ENCODE measurements at places on chromosomes 16 and 17.

DNA sequence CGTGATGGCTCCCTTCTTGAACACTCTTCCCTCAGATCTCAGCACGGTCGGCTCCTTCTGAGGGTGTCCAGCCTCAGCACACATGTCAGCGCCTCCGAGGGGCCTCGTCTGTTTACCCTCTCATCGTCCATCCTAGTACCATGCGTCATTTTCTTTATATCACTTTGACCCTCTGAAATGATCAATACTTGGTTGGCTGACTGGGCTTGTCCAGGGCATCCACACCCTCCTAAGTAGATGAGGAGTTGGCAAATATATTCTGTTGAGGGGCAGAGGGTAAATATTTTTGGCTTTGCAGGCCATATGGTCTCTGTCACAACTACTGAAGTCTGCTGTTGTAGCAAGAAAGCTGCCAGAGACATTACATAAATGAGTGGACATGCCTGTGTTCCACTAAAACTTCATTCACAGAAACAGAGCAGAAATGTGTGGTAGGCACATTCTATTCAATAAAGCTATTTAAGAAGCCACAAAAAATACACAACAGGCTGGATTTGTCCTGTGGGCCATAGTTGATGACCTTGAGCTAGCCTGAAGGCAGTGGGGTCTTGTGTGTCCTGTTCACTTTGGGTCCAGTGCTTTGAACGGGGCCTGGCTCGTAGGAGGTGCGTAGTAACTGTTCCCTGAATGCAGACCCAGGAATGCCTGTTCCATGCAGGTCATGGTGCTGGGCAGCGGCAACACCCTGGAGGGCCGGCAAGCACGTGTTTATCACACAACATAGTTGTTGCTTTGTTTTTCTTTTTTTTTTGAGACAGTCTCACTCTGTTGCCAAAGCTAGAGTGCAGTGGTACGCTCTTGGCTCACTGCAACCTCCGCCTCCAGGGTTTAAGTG lies 185.8 kb downstream of the SNX29 start:
- DNase-seq, result no peak

DNA sequence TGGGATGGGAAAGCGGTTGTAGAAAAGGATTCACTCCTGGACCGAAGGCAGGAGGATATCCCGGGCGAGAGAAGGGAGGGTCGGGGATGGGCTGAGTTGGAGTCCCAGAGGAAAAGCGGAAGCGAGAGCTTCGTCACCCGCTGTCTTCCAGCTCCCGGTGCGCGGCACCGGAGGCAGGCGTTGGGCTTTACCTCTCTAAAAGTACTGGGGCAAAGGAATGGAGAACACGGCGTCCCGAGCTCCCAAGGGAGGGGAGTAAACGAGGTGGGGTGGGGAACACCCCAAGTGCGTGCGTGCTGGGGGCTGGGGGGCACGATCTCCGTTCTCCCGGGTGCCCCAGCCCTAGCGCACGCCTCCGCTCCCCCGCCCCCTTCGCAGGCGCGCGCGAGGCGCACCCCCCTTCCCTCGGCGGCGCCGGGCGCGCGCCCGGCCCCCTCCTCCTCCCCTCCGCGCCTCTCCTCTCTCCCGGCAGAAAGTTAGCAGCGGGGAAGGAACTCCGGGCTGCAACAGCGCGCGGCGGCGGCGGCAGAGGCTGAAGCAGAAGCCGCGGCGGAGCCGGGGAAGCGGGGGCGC lies at the start of gene HS3ST4:
TSS of gene HS3ST4 (plus strand) at position 441 of the 573 bp plus-strand sequence.
- no peak for DNase-seq

DNA sequence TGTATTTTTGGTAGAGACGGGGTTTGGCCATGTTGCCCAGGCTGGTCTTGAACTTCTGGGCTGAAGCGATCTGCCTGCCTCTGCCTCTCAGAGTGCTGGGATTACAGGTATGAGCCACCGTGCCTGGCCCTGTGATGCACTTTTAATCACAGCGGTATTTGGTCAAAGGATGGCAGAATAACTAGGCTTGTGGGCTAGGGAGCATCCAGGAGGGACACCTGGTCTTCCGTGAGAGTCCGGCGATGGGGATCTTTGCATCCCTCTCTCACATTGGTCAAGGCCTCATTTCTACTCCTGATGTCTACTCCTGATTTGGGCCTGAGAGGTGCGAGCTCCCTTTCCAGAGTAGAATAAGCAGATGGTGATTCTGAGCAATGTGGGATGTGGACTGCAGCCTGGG lies 257.9 kb upstream of the CACNG5 start:
- no peak for DNase-seq

- peak; percentile 68 for DNase-seq
Measured at GRCh38 chr16:14284930-14285512, 213.9 kb downstream of the MRTFB start.

GRCh38 chr16:14292051-14292825 lies 221.1 kb downstream of the MRTFB start:
- DNase-seq, result no peak

- no peak for DNase-seq
Measured at GRCh38 chr16:31893824-31894223, 20.2 kb downstream of the ZNF267 start.

DNA sequence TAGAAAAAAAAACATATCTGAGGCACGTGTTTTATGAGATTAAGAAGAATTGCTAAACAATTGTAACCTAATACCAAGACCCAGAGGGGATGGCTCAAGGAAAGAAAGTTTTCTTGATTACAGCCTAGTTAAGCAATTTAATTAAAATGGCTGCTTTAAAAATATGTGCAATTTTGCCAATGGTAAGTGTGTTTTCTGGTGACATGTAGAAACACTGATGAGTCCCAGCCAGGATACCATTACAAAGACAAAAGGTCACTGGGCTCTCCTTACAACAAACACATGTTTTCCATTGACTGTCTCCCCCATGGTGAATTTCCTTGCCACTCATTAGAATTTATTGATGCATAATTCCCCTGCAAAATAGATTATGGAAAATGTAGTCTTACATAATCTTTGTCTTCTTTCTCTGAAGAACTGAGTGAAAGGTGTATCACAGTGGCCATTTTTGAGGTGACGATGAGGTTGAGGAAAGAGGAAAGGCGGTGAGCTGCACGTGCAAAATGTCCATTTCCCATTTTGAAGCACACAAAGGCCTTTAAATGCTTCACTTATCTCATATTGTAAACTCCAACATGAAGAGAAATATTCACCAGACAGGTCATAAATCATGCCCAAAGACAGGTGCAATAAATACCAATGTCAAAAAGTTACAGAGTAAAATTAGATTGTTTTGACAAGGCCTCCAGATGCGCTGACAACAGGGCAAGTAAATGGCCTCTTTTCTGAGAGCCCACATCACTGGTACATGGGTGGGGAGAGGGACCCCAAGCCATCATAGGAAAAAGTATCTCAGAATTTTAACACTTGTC lies 696.9 kb downstream of the KCNJ2 start:
- no peak for DNase-seq

DNA sequence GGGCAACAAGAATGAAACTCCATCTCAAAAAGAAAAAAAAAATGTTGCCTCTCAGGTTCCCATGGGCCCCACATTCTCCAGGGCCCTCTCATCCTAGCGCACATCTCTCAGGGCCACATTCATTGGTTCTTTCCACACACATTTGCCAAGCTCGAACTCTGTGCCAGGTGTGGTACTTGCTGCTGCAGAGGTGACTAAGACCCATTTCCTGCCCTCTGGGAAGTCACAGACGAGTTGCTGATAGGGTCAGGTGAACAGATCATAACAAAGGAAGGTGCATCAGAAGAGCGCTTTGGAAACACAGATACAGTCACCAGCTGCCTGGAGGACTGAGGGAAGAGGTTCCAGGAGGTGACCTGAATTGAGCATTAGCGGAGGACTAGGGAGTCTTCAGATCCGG lies 1.0 kb downstream of the GSDMA start:
- peak; percentile 39 for DNase-seq

DNA sequence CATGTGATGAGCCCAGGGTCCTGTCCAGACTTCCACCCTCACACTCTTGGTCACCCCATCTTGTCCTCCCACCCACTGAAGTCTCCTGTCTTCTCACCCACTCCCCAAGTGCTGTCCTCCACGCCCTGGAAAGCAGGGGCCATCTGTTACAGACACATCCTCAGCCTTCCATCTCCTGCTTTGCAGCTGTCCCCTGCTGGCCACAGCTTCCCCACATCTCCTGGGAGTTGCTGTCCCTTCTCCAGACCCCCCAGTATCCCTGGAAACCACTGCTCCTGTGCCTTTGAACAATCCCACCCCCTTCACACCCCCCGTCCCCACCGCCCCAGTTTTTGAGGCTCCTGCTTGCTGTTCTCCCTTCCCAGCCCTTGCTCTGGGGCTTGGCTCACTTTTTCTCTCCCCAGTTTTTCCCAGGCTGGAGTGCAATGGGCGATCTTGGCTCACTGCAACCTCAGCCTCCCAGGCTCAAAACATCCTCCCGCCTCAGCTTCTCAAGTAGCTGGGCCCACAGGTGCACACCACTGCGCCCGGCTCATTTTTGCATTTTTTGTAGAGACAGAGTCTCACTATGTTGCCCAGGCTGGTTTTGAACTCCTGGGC lies 30.4 kb upstream of the ZFP90 start:
- DNase-seq, result no peak

- DNase-seq, result no peak
Measured at GRCh38 chr16:4263504-4264436, 9.1 kb downstream of the TFAP4 start.

DNA sequence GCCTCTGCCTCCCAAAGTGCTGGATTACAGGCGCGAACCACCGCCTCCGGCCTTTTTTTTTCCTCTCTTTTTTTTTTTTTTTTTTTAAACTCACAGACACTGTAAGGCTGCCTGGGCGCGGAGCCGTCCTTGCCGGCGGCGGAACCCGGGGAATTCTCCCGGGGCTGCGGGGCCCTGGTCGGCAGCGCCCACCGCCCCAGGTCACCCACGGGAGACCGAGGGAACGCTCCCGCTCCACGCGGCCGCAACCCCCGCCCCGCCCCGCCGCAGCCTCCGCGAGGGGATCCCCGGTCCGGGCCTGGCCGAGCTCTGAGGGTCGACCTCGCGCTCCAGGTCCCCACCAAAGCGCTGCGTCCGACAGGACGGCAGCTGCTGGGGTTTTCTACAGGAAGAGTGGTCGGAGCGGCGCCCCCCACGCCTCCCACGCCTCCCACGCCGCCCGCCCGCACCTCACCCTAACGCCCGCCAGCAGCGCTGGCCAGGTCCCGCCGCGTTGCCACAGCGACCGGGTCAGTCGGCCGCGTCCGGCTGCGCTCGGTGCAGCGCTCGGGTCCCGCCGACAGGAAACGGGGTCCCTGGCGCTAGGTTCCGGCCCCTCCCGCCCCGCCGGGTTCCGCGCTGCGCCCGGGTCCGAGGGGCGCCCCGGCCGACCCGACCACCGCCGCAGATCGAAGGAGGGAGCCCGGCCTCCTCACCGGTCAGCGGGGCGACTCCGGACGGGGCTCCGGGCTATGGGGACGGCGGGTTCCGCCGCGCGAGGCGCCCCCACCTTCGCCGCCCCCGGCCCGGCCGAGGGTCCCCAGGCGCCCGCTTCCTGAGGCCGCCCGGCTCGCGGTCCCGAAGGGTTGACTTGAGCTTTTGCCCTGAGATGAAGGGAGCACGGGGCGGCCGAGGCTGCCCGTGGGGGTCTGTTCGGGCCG lies at the start of gene CCDC57:
TSS of gene CCDC57 (minus strand) at position 512 of the 920 bp plus-strand sequence. CDS start 10,898 bp downstream, outside the sequence.
- DNase-seq, result no peak

GRCh38 chr16:6861135-6861814 lies 471.4 kb upstream of the RBFOX1 start:
- no peak for DNase-seq

DNA sequence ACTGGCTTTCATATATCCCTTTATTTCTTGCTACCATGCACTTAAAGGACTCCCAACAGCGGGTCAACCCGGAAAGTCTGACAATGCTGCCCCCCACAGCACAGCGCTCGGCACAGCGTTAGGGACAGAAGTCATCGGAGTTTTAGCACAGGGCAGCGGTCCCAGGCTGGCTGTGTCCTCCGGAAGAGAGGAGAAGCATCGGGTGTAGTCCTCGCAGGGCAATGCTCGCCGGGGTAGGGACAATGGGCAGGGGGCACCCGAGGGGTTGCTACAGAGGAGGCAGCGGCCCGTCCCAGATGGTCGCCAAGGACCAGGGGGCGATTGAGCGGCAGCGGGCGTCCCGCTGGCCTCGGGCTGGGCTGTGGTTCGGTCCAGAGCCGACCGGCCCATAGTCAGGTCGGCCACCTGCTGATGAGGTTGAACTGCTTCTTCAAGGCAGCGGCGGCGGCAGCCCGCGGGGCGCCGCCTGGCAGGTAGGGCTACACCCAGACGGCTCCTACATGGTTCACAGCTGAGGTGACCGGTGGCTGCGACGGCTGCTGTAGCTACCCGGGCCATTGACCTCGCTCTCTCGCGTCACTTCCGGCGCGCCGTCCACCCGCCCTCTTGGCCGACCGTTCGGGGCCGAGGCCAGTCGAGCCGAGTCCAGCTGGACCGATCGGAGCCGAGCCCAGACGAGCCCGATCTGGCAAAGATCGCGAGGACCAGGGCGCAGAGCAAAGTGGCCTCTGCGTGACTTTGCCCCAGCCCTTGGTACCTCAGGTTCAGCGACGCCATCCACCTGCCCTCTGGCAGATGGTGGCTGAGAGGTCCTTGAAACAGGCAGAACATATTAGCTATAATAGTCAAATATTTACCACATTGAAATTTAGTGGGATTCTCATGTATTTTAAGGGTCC lies 4.7 kb upstream of the LCMT1 start:
- DNase-seq, result peak; percentile 83

DNA sequence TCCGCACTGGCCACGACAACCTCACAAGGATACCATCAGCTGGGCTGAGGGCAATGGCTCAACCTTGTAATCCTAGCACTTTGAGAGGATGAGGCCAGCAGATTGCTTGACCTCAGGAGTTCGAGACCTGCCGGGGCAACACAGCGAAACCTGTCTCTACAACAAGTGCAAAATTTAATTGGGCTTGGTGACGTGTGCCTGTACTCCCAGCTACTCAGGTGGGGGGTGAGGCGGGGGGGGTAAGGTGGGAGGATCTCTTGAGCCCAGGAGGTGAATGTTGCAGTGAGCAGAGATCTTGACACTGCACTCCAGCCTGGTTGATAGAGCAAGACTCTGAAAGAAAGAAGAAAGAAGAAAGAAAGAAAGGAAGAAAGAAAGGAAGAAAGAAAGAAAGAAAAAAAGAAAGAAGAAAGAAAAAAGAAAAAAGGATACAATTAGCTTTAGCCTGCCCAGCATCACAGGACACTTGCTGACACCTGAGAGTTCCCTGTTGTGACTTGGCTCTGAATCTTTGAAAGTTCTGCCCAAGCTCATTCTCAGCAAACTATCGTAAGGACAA lies 5.2 kb upstream of the MT1E start:
- DNase-seq, result no peak

- DNase-seq, result peak; percentile 20
Measured at GRCh38 chr16:49755313-49755620, 100.6 kb downstream of the ZNF423 start.

GRCh38 chr17:80441133-80441578 lies 26.2 kb downstream of the ENDOV start:
- no peak for DNase-seq

DNA sequence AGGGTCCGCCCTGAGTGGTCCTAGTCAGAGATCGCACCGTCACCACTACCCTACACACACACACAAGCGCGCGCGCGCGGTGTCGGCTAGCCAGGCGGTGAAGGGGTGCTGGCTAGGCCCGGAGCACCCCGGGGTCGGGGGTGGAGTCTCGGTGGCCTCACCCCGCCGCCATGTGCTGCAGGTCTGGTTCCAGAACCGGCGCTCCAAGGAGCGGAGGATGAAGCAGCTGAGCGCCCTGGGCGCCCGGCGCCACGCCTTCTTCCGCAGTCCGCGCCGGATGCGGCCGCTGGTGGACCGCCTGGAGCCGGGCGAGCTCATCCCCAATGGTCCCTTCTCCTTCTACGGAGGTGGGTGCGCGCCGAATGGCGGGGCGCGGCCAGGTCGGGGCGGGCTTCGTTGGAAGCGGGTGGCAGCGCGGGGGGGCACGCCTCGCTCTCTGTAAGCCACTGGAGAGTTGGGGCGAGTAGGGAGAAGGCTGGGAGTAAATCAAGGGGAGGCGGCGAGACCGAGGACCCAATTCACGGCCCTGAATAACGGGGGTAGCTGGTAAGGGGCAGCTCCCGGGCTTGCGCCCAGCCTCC lies 4.8 kb downstream of the LHX1 start:
- no peak for DNase-seq

Data from SW480 (cell line).